Epithelial cell of alveolus of lung (primary cell): ENCODE measurements at places on chromosomes 4 and X. TPM values are rescaled to one million over a fixed set of nuclear protein-coding genes. Genes with fewer than 3 reads are reported as not detected.

The ZNF630 gene
- total RNA-seq = 0.78 and 2.5 TPM in 2 replicates

The BEND2 gene
- not detected in 2 replicates for total RNA-seq

The HAND2 gene
- 1.9 and 2.3 TPM in 2 replicates for total RNA-seq

The MAP3K15 gene
- 0.13 and 0.56 TPM in 2 replicates for total RNA-seq

The FANCB gene
- 2.2 and 3.6 TPM in 2 replicates for total RNA-seq

The CPLX1 gene
- total RNA-seq = 0.24 TPM in 1 of 2 replicates, not detected in the other
